ENCODE measurements at places on chromosomes 5 and 9.

DNA sequence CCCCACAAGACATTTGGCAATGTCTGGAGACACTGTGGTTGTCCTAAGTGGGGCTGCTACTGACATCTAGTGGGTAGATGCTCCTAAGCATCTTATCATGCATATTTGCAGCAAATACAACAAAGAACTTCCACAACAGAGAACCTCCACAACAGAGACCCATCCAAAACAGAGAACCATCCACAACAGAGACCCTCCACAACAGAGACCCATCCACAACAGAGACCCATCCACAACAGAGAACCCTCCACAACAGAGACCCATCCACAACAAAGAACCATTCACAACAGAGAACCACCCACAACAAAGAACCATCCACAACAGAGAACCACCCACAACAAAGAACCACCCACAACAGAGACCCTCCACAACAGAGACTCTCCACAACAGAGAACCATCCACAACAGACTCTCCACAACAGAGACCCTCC is 32.8 kb downstream of the ARPC5L start:
- no peak for DNase-seq

- peak; percentile 71 for DNase-seq
Measured at GRCh38 chr9:85425153-85425611, 316.6 kb downstream of the AGTPBP1 start.

- no peak for DNase-seq
Measured at GRCh38 chr5:16891033-16891432, 45.1 kb downstream of the MYO10 start.

GRCh38 chr9:109110329-109111021 is 9.3 kb downstream of the TMEM245 start:
- no peak for DNase-seq

- DNase-seq: no peak
Measured at GRCh38 chr5:66959653-66960052, 236.9 kb downstream of the CD180 start.

GRCh38 chr5:56535347-56535746 is 280.0 kb upstream of the MAP3K1 start:
- DNase-seq: no peak

DNA sequence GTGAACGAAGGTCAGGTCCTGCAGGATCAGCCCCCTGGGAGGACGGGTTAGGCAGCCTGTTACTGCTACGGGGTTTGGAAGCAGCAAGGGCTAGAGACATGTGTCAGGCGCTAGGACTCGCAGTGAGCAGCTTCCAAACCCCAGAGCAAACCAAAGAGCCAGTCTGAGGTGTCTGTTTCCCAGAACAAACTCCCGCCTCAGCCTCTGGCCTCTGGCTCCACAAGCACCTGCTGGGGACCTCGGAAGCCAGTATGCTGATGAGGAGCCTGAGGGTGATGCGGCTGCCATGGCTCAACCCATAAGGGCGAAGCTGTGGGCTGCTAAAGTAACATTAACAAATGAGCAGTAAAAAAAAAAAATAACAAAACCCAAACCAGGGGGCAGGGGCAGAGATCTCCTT is 35.0 kb downstream of the PRRT1B start:
- DNase-seq: no peak

- DNase-seq: peak; percentile 74
Measured at GRCh38 chr5:142977363-142978051, 207.3 kb downstream of the ARHGAP26 start.

DNA sequence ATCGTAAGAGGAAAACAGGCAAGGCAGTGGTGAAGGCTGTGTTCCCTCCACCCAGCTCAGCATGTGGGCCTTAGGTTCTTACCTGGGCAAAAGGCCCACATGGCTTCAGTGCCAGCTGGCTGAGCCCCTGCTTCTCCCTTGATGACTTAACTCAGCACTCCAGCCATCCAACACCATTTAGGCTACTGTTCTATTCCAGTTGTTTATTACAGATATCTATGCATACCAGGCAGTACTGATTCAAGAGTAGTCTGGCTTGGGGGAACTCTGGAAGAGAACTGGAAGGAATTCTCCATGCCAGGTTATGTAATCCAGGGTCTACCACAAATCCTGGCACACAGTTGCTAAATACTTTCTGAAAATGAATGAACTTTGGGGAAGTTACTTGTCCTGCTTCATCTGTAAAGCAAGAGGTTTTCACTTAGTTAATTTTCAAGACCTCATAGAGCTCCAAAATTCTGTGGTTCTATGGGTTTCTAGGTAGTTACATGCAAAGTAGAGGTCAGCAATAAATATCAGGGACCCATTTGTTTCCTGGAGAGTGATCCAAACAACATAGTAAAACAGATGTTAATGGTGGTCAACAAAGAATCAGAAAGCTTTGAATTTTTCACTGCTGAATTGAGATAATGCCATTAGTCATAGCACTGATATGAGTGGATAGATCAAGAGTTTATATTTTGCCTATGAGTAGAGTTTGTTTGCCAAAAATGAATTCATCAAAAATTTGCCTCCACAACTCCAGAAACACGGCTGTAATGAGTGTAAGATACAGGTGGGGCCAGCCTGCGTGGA is 88.2 kb upstream of the OSMR start:
- DNase-seq: no peak

DNA sequence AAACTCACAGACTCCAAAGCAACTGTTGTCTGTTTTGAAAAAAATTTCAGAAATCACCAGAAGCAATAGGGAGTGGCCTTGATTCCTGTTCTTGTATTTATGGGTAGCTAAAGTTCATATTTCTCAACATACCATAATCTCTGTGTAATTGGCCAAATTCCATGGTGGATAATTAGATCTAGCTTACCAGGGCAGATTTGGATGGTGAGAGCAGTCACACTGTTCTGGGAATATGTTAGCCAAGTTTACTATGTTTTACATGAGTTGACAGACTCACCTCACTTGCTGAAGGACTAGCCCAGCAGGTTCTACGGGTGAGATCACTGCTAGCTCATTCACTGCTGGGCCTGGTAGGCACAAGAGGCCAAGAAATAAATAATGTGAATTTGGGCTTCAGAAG is 32.7 kb upstream of the CDKN2B start:
- no peak for DNase-seq

GRCh38 chr5:122076669-122077365 is 1.2 kb downstream of the LOX start:
- peak; percentile 68 for DNase-seq

- no peak for DNase-seq
Measured at GRCh38 chr5:8366266-8366665, 497.3 kb downstream of the MTRR start.

DNA sequence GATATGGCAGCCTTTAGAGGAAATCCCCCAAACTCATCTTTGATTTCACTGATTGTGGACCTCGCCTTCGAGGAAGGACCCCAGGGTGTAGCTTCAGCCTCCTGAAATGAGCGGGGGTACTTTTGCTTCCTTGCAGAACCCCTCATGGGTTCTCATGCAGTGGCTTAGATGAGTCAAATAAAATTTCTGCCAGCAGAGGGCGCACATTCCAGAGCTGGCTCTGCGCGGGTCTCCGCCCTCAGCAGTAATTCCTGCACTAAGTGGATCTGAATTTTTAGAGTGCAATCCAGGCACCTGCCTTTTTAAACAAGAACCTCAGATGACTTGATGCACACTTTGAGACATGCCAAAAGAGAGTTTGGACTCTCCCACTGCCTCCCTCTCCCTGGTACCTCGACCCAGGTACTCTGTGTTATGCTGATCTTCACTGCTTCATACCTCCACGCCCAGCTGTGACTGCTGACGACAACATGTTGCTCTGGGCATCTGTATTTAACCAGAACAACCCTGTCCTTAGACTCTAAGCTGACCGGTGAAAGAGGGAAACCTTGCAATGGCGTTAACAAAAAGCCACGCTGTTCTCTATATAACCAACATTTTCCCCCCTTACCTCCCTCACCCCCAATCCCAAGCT is 7.3 kb downstream of the EGFLAM start:
- DNase-seq: peak; percentile 35

GRCh38 chr9:136312436-136312835 is 8.5 kb upstream of the CCDC187 start:
- no peak for DNase-seq

DNA sequence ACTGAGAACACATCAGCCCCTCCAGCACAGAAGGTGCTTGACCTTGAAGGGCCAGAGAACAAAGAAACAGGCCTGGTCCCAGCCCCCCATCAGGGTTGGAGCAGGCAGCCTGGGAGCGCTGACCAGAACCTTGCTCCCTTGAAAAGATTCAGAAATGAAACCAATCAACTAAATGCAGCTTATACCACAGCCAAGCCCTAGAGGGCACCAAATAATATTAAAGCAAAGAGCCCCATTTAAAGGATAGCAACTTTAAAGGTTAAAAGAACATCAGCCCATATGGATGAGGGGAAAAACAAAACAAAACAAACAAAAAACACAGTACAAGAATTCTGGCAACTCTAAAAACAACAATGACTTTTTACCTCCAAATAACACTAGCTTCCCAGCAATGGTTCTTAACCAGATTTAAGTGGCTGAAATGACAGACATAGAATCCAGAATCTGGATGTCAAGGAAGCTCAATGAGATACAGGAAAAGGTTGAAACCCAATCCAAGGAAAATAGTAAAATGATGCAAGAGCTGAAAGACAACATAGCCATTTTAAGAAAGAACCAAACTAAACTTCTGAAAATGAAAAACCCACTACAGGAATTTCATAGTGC is 471.9 kb downstream of the MTRR start:
- DNase-seq: no peak

DNA sequence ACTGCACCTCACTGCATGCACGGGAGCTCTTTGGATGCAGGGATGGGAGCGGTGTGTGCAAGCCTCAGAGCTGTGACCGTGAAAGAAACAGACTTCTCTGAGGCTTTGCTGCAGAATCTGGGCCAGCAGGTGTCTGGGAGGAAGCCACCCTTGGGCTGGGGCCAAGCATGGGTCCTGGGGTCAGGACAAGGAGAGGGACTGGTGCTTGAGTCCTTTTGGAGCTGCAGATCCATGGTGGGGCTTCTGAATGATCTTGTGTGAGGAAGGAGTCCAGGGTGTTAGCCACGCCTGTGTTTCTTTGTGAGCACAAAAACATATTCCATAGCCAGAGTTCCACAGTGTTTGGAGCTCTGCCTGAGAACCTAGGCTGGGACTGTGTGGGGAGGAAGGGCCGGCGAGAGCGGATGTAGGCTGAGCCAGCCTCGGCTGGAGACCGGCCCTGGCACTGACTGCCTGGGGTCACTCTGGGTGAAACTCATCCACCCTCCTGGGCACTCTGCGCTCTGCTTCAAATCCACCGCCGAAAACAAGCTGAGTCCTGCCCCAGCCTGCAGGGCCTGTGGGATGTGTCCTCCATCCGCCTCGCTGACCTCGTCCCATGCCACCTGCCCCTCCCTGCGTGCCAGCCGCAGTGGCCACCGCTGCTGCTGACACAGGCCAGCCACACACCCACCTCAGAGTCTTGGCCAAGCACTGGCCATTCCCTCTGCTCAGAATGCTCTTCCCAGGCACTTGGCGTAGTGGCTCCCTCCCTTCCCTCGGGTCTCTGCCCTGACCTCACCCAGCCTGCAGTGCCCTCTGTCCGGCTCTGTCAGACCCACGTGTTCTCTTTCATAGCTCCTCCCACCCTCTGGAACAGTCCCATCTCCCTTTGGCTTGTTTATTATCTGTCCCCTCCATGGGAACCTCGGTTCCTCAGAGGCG is 26.7 kb downstream of the ERGIC1 start:
- DNase-seq: no peak

- DNase-seq: no peak
Measured at GRCh38 chr5:126462239-126463014, 39.2 kb downstream of the GRAMD2B start.

- no peak for DNase-seq
Measured at GRCh38 chr9:77472646-77473045, 175.5 kb downstream of the GNA14 start.

GRCh38 chr5:83026930-83027687 is 50.1 kb downstream of the TMEM167A start:
- DNase-seq: no peak

DNA sequence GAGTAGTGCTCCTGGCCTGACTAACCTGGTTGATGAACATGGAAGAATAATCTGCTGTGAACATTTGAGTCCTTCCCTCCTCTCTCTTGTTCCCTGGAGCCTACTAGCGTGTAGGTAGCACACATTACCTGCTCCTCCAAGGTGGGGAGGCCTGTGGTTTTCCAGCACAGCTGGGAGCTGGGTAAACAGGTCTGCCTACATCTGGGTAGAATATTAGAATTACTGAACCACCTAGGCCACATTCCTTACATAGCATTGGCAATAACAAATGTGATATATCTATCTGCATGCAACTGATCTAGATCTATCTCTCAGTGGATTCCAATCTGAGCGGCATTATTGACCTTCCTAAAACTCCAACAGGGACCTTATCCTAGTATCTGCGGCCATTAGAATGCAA is 151.0 kb upstream of the ZNF366 start:
- no peak for DNase-seq

GRCh38 chr5:1736889-1737711 is 62.5 kb downstream of the MRPL36 start:
- no peak for DNase-seq

GRCh38 chr9:72305102-72305546 is 59.9 kb downstream of the ZFAND5 start:
- no peak for DNase-seq

GRCh38 chr9:108813951-108814601 is 41.7 kb downstream of the ACTL7B start:
- no peak for DNase-seq

DNA sequence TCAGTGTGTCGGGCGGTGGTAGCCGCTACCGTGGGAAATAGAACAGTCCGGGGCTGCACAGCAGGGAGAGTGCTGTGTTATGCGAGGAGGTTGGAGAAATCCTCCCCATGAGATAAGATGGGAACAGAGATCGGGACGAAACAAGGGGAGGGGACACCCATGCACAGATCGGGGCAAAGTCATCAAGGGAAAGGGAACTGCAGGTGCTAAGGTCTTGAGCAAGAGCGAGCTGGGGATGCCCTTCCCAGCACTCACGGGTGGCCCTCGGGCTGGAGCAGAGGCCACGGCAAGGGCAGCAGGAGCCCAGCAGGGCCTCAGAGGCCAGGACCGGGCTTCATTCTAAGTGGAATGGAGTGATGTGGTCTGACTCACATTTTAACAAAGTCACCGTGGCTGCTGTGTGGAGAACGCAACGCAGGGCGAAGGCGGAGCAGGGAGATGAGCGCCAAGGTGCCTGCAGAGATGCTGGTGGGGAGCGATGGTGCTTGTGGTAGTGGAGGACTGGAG is 7.7 kb downstream of the IL13 start:
- no peak for DNase-seq

- no peak for DNase-seq
Measured at GRCh38 chr5:62287237-62287636, 18.8 kb upstream of the KIF2A start.

GRCh38 chr5:35365758-35366157 is 135.5 kb upstream of the PRLR start:
- no peak for DNase-seq

GRCh38 chr5:31197183-31197582 is 3.7 kb downstream of the CDH6 start:
- no peak for DNase-seq

- DNase-seq: no peak
Measured at GRCh38 chr5:30991462-30991861, 202.0 kb upstream of the CDH6 start.

DNA sequence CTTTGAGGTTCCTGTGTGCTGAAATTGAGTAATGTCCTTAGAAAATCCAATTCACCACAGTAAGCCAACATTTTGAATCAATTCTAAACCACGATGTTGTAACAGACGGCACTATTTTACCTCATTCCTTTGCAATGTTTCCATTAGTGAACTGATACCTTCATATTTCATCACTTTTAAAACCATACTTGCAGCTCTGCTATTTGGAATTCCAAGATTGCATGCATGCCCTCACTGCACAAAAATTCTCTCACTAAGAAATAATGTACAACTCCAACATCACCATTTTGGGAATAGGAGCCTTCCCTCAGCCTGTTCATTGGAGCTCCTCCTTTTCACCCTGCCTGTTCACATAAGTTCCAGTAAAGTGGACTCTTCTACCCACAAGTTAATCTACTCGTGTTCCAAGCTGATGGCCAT is 74.8 kb upstream of the TGFBR1 start:
- DNase-seq: no peak
